Fibroblast of lung (primary cell): ENCODE measurements at places on chromosomes 6 and 20. TPM values are rescaled to one million over a fixed set of nuclear protein-coding genes. Genes with fewer than 3 reads are reported as not detected.

TBC1D32 gene
- polyA plus RNA-seq: 4.9 and 6.3 TPM in 2 replicates

CLDN20 gene
- polyA plus RNA-seq: 0.05 TPM in 1 of 2 replicates, not detected in the other

UBE3D gene
- 2.8 and 3.6 TPM in 2 replicates for polyA plus RNA-seq

SLC26A8 gene
- polyA plus RNA-seq: 0.02 TPM in 1 of 2 replicates, not detected in the other
